ENCODE measurements at places on chromosomes 3 and 15.

DNA sequence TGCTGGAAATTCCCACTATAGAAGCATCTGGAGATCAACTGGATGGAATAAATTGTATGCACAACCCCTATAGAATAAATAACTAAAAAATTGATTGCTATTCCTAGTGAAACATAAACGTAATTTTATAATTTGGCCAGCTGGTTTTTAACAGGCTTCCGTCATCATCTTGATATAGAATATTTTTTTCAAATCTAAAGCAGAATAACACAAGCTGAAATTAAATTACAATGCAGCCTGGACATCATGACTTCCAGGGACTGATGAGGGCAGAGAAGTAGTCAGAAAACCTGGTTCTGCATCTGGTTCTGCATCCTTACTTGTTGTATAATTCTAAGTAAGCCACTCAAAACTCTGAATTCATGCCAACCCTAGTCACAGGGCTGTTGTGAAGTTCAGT is 146.1 kb downstream of the MEX3B start:
- DNase-seq = no peak

GRCh38 chr3:126959136-126959920 is 23.6 kb upstream of the PLXNA1 start:
- DNase-seq = no peak

DNA sequence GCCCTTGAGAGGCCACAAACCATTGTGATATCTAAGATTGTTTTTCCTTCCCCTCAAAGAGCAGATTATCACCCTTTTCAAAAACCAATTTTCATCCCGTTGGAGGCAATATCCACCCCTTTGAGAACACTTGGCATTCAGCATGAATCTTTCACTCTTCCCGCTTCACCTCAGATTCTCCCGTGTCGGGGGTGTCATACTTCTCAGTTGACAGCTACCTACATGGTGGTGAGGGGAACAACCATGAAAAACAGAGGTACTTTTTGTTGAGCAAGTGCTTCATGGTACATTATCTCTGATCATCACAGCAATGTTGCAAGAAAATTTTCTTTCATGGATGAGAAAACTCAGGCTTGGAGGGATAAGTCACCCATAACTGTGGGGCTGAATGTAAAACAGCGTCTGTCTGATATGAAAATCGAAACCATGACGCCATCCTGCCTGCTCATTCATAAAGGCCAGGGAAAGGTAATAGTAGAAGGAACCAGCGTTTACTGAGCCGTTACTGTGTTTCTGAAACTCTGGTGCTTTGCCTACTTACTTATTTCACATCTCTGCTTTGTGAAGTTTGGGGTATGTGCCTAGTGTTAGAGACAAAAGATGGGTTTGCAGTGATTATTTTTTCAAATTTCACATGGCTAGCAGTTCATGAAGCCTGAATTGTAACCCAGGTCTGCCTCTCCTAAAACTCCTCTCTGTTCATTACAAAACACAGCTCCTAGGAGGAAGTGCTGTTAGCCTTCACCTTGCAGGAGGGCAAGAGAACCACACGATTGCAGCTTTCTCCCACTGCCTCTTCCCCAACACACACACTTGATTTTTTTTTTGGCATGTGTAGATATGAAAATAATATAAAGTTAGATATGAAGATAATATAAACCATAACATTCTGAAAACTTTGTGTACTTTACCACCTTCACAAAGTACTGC is 35.4 kb downstream of the SV2B start:
- no peak for DNase-seq

DNA sequence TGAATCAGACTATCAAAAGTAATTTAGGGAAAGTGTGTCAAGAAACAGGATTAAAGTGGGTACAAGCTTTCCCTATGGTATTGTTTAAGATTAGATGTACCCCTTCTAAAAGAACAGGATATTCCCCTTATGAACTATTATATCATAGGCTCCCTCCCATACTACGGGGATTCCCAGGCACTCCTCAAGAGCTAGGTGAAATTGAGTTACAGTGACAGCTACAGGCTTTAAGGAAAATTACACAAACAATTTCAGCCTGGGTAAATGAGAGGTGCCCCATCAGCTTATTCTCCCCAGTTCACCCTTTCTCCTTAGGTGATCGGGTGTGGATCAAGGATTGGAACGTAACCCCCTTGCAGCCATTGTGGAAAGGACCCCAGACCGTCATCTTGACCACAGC is 240.8 kb upstream of the CNTN6 start:
- DNase-seq = no peak

DNA sequence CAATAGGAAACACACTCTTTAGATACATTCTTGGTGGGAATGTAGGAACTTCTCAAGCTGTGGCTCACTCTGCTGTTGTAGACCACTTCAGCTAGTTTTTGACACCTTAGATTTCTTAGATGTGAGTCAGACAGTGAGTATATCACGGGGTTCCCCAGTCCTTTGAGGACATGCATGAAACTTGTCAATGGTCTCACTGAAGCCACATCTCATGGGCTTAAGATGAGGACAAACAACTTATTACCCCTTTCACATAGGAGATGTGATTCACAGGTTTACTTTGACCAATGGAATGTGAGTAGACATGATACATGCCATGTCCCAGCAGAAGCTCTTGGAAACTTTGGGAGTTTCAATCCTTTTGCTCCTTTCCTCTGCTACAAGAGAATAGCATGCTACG is 325.5 kb downstream of the CHST2 start:
- DNase-seq = no peak

DNA sequence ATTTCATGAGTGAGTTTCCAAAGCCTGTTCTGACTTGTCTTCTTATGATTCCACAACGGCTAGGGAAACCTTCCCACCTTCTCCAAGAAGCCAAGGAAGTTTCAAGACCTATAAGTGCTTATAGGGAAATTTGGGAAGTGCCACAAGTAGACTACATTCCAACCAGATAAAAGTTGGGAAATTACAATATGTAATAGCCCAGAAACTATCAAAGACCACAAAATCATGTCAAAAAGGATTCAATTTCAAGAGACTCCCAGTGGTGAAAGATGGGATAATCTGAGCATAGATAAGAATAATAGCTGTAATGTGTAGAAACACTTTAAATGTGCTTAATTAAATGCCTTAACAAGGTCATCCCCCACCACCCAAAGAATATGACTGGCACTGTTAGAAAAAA is 169.2 kb upstream of the SLC2A2 start:
- DNase-seq = no peak

DNA sequence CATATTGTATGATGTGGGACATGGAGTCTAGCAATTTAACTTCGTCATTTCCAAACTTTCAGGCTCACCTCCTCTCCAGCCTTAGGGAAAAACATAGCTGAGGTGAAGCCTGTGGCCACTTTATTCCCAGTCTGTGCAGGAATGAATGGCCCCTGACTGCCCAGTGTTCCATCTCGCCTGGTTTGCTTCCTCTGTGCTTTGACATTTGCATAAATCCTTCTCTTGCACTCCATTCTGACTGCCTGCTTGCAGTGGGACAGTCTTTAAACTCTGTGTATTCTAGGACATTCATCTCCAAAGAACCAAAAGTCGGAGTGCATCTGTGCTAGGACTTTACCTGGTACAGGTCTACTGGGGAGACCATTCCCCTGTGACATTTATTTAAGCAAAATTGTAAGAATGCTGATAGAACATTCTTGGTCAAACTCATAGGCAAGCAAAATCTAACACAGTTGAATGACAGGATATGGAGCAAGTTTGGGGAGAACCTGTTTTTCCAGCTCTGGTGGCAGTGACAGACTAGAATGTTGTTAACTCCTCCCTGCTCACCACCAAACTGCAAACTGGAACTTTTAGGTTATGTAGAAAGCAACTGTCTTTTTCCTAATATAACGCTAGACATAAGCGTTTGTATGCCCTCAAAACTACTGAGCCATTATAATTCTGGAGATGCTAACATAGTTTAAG is 22.1 kb downstream of the TMED3 start:
- DNase-seq = no peak

GRCh38 chr15:88571153-88571851 is 24.8 kb upstream of the DET1 start:
- no peak for DNase-seq

- no peak for DNase-seq
Observed at GRCh38 chr3:16136055-16136454, 38.4 kb upstream of the GALNT15 start.

- no peak for DNase-seq
Observed at GRCh38 chr3:78668302-78668701, 1099.5 kb downstream of the ROBO1 start.

- DNase-seq = no peak
Observed at GRCh38 chr3:34283751-34284150, 485.3 kb downstream of the PDCD6IP start.

DNA sequence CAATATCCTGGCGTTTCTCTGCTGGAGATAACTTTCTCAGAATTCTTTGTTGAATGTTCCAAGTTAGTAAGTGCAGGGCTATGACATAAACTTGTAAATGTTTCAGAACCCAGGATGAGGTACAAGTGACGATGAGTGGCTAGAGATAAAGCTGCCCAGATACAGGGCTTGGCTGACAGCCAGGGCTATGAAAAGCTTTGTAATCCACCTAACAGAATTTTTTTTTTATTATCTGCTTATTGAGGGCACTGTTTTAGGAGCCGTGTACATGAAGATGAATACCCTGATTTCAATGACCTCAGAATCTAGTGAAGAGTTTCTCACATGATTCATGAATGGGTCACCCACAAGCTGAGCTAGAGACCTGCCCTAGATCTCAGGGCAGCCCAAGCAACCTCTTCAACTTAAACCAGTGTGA is 431.4 kb downstream of the DIPK2A start:
- DNase-seq = no peak

- no peak for DNase-seq
Observed at GRCh38 chr3:9190276-9190675, 59.2 kb downstream of the SRGAP3 start.

GRCh38 chr3:141877911-141878310 is 1.5 kb downstream of the ATP1B3 start:
- DNase-seq = no peak

- no peak for DNase-seq
Observed at GRCh38 chr3:102661707-102662497, 227.1 kb downstream of the ZPLD1 start.

DNA sequence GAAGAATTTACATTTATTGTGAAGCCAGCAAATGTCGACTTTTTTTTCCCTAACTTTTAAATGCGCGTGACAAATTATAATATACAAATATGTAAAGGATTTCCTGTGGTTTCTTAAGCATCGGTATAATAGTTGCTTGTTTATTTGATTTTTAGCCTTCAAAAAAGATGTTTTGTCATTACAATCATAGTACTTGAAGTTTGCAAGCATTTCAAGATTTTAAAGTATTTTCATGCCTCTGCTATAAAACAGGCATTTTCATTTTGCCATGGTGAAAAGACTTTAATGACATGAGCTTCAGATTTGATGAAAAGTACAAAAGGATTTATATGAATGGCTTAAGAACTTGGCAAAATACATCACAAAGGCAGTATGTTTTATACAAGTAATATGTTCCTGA is 9.4 kb upstream of the P2RY12 start:
- no peak for DNase-seq

GRCh38 chr3:188230962-188231361 is 77.0 kb downstream of the LPP start:
- DNase-seq = no peak

DNA sequence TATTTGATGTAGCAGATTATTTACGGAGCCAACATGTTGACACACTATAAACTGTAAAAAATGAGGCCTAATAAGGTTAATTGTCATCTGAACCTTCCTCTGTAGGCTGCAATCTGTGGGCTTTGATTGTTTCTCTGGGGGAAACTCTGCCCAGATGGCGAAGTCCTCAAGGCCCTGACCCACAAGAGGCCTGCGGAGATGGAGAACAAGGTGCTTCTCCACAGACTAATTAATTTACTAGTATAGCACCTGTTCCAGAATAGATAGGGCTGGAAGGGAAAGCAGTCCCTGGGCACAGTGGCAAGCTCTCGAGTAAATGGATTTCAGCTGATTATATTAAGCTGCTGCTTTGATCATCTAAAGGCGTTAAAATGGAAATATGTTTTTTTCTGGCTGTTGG is 338.8 kb upstream of the DNAJC19 start:
- no peak for DNase-seq

- DNase-seq = no peak
Observed at GRCh38 chr15:52791776-52792175, 1.6 kb upstream of the ONECUT1 start.

GRCh38 chr3:107848351-107848915 is 242.4 kb downstream of the CD47 start:
- DNase-seq = no peak

GRCh38 chr15:36591536-36592411 is 12.3 kb downstream of the CDIN1 start:
- DNase-seq = no peak

DNA sequence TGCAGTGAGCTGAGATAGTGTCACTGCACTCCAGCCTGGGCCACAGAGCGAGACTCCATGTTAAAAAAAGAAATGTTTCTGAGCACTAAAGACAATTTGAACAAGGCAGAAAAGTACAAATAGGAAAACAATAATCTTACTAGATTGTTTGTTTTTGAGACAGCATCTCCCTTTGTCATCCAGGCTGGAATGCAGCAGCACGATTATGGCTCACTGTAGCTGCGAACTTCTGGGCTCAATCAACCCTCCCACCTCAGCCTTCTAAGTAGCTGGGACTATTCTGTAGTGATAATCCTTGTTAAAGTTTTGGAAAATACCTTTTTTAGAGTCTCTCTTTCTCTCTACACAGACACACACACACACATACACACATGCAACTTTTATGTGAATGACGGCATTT is 107.1 kb downstream of the LPP start:
- no peak for DNase-seq

- no peak for DNase-seq
Observed at GRCh38 chr3:151903501-151903991, 30.1 kb downstream of the SUCNR1 start.

- no peak for DNase-seq
Observed at GRCh38 chr3:20325563-20325962, 139.6 kb upstream of the SGO1 start.

DNA sequence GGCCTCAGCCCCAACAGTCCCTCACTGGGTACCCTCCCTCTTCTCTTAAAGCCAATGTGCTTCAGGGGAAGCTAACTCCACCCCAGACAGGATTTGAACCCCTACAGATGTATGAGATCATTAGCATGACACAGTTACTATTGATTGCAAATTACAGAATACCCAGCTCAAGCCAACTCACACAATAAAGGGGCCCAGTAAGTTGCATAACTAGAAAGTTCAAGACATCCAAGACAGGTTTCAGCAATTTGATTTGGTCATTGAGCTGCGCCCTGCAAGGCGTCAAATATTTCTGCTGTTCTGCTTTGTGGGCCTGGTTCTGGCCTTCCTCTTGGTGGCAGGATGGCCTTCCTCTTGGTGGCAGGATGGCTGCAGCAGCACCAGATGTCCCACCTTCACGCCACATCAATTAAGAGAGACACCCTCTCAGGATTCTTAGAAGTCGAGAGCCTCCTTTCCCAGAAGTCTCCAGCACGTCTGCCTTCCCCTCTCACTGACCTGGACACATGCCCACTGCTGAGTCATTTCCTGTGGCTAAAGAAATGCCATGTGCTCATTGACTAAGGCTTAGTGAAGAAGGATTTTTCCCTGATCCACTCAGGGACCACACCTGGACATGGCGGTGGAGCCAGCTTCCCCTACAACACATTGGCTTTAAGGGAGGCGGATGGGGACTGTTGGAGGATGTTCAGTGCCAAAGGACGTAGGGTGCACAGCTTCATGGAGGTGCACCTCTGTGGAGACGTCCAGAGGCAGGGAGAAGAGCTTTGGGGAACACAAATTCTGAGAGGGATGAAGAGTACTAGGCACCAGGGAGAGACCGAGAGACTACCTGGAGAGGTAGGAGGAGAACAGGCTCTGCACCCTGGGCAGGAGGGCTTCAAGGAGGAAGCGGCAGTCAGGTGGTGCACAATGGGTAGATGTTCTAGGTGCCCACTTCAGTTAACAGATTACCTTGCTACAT is 49.1 kb downstream of the DNASE1L3 start:
- DNase-seq = no peak

GRCh38 chr3:71384388-71384787 is 199.1 kb downstream of the FOXP1 start:
- no peak for DNase-seq
